ENCODE measurements at places on chromosomes 4 and X.

DNA sequence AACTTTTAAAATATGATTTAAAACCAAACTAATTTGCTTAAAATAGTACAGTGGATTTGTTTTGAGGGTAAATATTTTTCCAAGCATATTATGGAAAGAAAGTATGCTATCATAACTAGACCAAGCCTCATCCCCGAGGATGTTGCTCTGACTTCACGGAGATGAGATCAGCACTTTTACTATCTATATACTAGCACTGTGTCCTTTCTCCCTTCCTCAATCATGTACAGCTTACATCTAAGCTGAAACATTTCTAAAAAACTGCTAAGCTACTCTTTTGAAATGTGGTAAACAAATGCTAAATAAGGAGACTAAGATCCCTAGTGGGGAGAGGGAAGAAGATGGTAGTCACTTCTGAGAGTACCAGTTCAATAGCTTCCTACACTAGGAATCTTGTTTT lies 23.8 kb downstream of the AMMECR1 start:
- no peak for DNase-seq

DNA sequence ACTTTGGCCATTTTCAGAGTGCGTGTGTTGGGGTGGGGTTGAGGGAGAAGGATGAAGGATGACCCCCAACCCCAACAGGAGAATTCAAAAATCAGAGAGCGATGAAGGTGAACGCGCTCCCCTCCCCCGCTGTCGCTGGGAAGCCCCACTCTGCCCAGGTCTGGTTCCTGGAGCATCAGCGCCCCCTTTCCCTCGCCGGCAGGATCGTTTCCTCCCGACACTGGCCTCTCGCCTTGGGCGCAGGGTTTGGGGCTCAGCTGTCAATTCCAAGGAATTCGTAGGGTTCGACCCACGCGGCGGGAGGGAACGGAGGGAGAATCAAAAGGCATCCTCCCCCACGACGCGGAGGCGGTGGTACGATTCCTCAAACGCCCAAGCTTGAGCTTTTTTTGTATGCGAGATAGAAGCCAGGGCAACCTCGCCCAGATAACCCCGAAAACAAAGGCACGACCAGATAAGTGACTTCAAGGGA lies 1.0 kb upstream of the PDGFRA start:
- DNase-seq: no peak

DNA sequence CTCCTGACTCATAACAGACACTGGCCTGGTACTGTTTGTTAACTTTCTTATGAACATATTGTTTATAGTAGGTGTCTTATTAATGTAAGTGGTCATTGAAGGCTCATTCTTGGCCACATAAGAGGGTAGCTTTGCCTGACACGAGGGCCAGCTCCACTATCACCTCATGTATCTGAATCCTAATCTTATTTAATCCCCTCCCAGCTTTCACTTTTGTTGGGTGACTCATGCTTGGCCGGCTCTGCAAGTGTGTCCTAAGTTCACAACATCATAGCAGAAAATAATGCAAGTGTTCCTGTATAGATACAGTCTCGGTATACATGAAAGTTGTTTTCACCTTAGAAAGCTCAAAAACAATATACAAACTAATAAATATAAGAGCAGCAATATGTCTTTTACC lies 283.8 kb downstream of the IQCM start:
- no peak for DNase-seq

GRCh38 chr4:42302348-42302747 lies 94.9 kb upstream of the SHISA3 start:
- no peak for DNase-seq

DNA sequence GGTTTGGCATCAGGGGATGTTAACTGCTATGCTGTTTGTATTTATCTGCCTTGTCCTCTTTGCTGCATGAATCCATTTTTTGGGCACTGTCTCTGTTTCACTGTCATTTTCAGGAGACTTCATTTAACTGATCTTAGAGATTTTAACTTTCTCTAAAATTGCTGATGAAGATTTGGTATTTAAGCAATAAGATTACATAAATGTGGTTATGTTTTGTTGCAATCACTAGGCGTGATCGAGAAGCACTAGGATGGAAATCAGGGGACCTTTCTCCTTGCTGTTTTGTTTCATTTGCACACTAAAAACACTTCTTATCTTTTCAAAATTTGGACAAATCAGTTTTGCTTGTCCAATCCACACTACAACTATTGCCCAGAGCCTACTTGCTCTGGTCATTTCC lies 15.4 kb downstream of the CXCL2 start:
- DNase-seq: no peak

GRCh38 chr4:185190306-185190856 lies 13.4 kb downstream of the CFAP97 start:
- DNase-seq: no peak

DNA sequence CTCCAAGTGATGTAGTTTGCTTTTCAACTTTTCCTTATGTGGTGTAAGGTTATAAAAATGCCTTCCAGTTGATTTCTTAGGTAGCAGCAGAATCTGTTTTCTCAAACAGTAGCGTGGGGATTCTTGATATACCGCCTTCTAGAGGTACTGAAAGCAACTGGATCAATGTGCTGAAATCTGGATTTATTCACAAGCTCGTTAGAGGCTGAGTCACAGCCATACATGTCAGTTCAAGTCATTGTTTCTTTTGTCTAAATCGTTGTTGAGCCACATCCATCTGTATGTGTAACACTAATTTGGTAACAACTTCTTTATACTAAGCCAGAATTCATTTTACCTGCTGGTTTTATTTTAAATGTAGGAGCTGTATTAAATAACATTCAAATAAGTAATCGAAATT lies 200.0 kb upstream of the MAD2L1 start:
- no peak for DNase-seq

GRCh38 chr4:30717208-30718020 lies 2.8 kb upstream of the PCDH7 start:
- DNase-seq: no peak

GRCh38 chr4:19748519-19749479 lies 502.9 kb upstream of the SLIT2 start:
- DNase-seq: no peak

DNA sequence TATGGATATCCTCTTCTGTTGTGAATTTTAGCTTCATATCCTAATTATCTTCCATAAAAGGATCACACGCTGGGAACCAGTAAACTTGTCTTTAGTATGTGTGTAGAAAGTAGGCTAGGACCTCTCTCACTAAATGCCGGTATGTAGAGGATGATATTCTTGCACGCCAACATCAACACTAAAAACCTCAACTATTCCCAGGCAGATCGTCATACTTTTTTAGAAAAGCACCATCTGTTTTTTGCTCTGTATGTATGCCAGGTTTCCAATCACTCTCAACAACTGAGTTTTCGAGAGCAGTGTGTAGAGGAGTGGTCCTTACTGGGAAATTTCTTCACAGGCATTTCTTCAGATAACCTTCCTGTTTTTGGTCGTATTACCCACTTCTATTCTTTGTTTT lies 283.6 kb downstream of the GALNTL6 start:
- DNase-seq: no peak

- DNase-seq: no peak
These were observed 116.2 kb upstream of the DCLK2 start for GRCh38 chr4:149961876-149962597.

Measured in activated CD8-positive, alpha-beta memory T cell treated with anti-CD3 and anti-CD28 coated beads for 4 hours (primary cell).